ENCODE measurements at places on chromosomes 3 and 15.

DNA sequence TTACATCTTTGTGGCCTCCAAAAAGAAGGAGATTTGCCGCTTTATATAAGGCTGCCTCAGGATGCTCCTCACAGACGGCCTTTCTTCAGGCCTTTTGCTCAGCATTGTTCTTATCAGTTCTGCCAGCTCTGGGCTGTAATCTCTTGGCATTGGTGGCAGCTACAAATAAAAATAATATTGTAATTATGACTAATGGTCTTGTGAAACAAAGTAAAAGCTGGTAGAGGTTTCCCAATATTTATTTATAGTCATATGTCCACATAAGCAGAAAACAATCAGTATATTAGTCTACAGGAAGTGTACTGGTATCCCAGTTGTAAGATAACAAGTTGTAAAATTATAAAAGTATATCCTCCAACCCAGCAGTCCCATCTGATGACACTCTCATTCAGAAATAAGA, 7.3 kb downstream of the NEK4 start:
- peak; percentile 81 for DNase-seq

DNA sequence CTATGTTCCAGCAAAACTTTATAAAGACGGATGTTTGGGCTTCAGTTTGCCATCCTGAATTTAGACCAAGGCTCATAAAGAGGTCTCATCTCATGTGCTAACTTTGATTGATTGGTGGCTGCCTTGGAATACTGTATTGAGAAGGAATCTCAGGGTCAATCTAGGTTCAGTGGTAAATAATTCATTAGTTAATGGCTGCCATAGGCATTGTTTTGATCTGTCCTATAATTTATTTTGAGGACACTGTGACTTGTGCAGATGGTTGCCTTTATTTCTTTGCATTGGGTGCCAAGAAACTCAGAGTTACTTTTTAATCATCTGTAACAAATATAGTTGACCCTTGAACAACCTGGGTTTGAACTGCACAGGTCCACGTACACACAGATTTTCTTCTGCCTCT, 159.8 kb downstream of the B3GALNT1 start:
- no peak for DNase-seq

DNA sequence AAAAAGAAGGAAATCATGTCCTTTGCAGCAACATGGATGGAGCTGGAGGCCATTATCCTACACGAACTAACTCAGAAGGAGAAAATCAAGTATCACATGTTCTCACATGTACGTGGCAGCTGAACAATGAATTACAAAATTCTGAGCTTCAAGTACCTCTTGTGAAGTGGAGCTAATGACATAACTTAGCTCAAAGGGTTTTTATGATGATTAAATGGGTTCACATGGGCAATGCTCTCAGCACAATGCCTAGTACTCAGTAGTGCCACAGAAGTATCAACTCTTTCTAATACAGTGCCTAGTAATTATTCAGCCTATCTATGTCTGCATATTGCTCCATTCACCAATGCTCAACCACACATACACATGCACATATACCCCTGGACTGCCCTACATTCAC, 407.5 kb upstream of the WNT5A start:
- DNase-seq = no peak

- DNase-seq = no peak
Measured at GRCh38 chr3:86230762-86231161, 760.2 kb downstream of the VGLL3 start.

DNA sequence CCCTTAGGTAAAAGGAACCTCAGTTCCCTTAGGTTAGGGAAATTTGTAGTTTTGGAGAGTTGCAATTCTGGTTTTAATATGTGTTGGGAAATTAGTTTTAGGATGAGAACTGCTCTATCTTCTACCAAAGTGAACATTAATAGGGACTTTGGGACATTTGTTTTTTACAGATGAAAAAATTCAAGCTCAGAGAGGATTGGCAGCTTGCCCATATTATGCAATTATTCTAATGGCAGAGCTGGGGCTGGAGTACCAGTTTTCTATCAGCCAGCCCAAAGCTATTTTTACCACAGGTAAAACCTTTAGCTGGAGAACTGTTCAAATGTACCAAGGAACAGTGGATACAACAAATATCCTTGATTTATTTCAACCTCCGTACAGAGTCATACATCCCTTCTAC, 127.0 kb downstream of the CPNE4 start:
- no peak for DNase-seq

DNA sequence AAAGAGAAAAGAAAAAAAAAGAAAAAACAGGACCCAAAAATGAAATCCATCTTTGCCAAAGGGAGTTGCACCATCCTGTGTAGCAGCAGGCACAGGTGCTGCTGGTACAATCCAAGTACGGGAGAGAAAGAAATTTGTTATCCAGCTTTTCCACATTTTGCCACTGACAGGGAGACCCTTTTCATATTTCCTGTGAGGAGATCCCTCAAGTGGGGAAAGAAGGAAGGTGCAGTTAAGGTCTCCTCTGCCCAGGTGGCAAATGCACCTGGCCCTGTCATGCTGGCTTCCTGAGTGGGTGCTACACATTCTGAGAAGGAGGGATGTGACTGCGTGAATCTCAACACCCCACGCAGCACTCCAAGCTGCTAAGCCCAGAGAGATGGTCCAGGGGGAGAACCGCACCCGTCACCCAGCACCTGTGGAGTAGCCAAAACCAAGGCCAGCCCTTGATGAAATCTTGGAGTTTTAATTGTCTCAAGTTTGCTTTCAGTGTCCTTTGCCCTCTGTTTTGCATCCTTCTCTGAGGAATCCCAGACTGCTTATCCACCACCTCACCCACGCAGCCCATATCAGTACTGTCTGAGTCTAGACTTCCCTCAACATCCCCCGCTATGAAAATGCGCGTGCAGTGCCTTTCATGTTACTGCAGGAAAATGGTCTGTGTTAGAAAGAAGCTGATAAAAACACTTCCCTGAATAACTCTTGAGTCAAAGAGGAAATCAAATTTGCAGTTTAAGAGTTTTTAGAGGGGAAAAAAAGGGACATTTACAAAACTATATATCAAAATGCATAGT, 141.9 kb upstream of the THBS1 start:
- DNase-seq = no peak

DNA sequence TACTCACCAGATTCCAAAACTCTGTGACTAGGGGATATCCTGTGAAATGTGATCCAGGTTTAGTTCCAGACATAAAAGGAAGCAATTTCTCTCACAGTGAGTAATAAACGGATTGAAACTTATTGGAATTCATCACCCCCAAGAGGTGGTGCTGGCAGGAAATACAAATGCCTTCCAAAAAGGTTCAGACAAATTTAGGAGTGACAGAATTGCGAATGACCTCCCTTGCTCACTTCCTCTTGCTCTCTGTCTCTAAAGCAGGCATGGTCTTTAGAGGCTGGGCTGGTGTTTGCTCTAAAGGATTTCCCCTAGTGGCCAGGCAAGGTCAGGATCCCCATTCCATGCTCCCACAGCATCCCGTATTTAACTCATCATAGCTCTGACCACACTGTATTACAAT, 449.4 kb upstream of the PPP2R3A start:
- DNase-seq = no peak

- DNase-seq = no peak
Measured at GRCh38 chr15:69087366-69087976, 73.0 kb upstream of the GLCE start.

DNA sequence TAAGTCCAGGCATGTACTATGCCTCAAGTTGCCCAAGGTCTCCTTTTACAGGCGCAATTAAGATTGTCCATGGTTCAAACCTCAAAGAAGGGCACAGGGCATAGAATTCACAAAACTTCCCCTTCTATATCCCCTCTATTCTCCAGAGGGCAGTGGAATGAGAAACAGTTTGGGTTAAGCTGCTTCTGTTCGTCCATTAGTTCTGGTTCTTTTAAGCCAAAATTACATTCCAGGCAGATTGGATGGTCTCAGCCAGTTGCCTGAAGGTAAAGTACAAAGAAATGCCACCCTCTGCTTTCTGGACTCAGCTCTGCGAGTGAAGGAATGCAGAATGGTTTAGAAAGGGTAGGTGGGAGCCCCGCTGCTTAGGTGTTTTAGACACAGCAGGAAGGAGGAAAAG, 200.7 kb downstream of the GREM1 start:
- DNase-seq = no peak

GRCh38 chr3:160544844-160545503, 20.4 kb downstream of the KPNA4 start:
- no peak for DNase-seq

DNA sequence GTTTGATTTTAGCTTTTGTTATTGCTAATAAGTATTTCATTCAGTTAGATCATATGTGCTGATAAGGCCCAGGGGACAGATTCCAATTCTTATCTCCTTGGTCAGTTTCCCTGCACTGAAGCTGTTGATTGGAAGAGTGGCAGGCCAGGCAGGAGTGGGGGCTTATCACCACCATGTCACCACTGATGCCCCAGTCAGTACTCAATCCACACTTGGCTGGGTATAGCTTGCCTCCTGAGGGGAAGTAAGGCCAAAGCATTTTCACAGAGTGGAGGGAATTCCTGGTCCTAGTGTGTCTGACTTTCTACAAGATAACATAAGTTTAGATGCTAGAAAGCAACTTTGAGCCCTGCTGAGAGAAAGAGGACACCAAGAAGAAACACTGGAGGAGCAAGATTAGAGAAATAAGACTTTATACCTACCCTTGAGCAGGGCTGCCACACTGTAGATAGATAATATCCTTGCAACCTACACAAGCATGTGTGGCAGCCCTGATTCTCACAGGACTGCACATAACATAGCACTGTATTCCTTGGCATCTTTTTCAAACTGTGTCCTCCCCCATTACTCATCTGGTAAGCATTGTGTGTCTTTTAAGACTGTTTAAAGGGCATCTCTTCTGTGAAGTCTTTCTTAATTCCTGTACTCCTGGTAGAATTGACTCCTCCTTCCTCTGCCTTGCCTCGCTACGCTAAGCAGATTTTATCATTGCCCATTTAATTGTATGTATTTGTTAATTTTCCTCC, 24.3 kb downstream of the OXNAD1 start:
- DNase-seq = no peak

GRCh38 chr15:96720251-96720650, 389.8 kb downstream of the NR2F2 start:
- DNase-seq = no peak

DNA sequence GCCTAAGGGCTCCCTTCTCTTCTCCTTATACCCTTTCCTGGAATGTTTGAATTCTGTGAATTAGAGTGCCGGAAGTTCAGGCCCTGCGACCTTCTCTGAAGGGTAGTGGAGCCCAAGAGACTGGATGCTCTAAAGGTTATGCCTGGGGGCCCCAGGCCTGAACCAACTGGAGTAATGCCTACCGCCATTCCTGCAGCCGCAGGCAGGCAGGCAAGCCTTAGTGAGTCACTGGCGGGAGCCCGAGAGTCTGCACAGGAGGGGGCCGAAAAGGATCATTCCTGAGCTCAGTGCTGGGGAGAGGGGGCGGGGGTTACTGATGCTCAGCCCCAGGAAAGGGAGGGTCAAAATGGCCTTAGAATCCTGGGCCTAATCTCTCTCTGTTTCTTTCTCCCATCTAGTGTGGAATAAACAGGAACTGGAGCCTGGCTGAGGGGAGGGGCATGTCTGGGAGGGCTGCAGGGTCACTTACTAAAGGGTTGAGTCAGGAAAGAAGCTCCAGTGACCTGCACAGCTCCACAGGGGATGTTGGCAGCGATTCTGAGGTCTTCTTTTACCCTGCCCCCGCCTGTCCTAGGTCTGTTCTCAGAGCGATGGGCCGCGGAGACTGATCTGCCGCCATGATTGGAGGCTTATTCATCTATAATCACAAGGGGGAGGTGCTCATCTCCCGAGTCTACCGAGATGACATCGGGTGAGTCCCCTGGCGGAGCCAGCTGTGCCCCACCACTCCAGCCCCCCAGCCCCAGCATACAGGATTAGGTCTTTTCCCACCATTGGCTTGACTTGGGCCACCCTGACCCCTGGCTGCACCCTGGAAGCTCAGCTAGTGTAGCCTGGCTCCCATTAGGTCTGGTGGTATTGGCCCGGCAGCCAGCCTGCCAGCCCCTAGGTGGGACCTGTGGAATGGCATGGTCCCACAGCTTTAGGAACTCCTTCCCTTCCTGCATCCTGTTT, 2.0 kb downstream of the AP2M1 start:
- DNase-seq = peak; percentile 88

GRCh38 chr3:59249004-59249403, 199.2 kb upstream of the CFAP20DC start:
- DNase-seq = no peak

DNA sequence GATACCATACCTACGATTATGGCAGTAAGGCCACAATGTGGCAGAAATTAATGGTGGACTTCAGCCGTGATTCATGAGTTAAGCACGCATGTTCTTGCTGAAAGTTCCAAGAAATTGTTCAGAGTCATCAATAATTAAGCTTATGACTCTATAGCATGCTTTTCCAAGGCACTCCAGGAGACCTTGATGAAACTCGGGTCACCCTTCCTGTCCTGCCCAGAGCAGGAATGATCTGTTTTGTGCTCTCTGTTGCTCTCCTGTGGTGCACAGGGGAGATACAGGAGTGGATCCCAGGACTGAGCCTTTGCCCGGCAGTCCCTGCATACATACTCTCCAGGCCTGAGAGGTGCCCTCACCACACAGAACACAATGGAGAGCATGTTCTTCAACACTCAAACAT, 141.6 kb upstream of the SLC2A2 start:
- no peak for DNase-seq

GRCh38 chr3:152019508-152019907, 146.1 kb downstream of the SUCNR1 start:
- DNase-seq = peak; percentile 66

GRCh38 chr15:40439461-40439959, 1.2 kb upstream of the BAHD1 start:
- DNase-seq = peak; percentile 40

GRCh38 chr15:66408675-66409282, 22.1 kb downstream of the MAP2K1 start:
- DNase-seq = no peak

- DNase-seq = no peak
Measured at GRCh38 chr3:79461129-79461792, 306.5 kb downstream of the ROBO1 start.

GRCh38 chr3:6799264-6799915, 61.5 kb upstream of the GRM7 start:
- DNase-seq = peak; percentile 15

- DNase-seq = no peak
Measured at GRCh38 chr3:134824791-134825190, 29.7 kb downstream of the EPHB1 start.
